D721Med (cell line): ENCODE measurements at places on chromosomes 12 and 14.

- DNase-seq = no peak
These were observed 62.0 kb upstream of the LMNTD1 start for GRCh38 chr12:25615119-25615518.

- DNase-seq = no peak
These were observed 794.3 kb downstream of the C12orf50 start for GRCh38 chr12:87234898-87235297.

DNA sequence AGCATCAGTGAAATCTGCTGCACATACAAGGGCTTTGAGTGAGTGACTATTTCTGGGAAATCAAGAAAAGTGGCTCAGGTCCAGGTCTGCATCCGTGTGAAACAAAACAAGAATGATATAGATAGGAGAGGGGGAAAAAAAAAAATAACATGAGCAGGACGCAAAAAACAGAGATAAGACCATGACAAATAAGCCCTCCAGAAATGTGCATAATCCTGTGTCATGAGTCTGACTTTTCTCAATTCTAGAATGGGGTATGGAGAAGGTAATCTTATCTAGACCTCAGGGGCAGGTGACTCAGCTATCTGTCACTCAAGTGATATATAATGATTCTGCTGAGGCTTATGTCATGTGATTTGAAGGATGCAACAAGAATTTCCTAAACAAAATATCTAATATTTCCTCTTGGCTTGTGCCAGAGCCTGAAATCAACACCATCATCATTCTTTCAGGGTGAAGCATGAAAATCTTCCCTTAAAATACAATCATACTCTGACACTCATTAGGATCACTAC lies 250.0 kb downstream of the PHLDA1 start:
- DNase-seq = no peak

- DNase-seq = no peak
These were observed 77.8 kb downstream of the ANKS1B start for GRCh38 chr12:99906786-99907579.

GRCh38 chr14:105484069-105484996 lies 2.4 kb upstream of the CRIP1 start:
- DNase-seq = no peak

DNA sequence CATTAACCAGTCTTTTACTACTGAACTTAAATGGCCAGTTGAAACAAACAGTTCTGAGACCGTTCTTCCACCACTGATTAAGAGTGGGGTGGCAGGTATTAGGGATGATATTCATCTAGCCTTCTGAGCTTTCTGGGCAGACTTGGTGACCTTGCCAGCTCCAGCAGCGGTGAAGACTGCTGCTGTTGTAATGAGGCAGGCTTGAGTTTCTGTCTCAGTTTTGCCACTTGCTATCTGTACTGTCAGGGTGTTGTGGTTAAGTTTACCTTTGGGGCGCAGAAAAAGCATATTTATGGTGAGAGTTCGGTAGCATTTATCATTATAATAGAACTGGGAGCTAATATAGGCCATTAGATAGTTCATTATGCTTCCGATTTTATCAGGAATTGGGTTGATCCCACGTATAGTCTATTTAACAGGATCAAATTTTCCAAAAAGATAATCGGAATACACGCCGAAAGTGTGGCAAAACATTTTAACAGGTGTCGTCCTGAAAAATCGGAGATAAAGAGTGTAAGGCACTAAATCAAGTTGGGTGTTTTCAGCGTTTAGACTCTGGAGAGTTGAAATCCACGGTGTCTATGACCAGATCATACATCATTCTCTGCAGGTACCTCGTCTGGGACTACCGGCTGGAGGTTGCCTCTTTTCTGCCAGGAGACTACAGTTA lies 688 bp upstream of the NECAP1 start:
- no peak for DNase-seq

DNA sequence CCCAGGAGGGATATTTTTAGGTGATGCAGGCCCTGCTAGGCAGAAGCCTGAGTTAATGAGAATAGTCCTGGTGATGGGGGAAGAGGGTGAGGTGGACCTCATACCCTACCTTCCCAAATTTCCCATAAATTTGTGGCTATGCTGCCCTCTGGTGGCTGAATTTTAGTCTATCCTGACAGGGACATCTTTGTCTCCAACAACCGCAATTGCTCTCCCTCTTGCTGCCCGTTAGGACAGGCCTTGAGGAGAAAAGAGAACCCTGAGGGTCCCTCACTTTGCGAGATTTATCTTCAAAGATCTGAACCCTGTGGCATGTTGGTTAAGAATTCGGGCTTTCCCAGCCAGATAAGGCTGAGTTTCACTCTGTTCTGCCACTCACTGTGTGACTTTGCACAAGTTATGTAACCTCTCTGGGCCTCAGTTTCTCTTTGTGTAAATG lies 9.8 kb upstream of the ZNF385A start:
- DNase-seq = no peak

DNA sequence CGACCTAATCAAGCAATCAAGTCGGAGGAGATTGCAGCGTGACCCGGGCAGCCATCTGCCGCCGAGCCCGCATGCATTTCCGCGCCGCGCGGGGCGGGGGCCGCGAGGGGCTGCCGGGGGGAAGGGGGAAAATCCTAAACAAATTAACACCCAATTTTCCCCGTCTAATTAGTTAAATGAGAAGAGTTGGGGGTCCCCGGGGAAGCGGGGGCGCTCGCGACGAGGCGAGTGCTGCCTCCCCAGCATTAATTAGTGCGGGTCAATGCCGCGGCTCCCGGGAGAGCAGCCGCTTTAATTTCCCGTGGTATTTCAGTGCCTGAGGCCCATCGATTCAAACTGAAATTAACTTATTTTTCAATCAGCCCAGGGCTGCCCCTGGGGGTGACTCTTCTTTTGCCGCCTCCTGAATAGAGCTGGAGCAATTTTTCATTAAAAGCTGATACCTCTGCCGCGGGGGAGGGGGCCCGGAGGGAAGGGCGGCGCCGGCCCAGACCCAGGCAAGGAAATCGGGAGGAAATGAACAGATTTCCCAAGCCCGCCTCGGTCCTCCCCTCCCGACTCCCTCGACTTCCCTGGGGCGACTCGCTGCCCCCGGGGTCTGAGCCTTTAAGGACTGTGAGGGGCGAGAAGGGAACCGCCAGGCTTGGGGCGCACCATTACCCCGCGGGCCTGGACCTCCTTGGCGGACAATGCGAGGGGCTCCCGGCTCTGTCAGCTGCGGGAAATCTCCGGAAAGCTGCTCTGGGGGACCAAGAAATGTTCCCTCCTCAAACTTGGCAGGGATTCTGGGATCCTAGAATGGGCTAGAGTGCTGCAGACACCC lies 18.9 kb downstream of the VSX2 start:
- DNase-seq = no peak

DNA sequence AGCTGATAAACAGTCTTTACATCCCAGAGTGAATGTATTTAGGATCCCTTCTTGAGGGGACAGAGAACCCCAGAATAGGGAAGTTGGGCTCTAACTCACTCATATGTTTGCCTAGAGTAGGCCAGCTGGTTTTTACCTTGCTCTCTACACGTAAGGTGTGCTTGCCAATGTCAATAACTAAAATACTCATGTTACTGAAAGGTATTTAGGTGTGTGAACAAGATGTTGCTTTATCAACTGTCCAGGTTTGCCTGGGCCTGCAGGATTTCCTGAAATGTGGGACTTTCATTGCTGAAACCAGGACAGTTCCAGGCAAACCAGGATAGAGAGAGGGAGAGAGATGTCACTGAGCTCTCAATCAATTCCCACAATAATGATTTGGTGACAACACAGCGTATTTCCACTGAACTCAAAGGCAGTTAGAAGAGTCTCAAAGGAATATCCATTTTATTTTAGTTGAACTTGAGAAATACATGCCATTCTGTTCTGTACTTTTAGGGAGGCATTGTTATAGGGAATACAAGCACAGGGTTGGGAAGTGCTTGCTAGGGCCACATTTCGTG lies 171.7 kb downstream of the NRXN3 start:
- DNase-seq = no peak

DNA sequence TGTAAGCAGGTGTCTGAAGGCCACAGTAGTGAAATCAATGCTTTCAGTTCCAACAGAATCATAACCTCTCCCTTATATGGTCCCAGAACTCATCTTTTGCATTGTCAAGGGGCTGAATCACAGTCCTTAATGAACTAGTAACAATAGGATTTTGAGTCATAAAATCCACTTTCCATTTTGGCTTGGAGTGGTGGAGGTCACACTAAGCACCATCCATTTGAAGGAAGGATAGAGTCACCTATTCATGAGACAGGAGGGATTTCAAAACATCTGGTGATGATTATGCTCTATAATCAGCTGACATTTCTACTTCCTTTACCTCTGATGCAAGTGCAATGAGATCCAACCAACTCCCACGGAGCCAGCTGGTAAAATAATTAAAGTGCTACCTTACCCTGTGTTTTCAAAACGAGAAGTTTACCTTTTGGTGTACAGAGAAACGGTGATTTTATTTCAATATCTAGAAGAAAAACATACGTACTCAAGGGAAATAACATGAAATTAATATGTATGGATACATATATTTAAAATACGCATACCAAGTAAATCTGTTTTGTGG lies 59.1 kb downstream of the TMEM132D start:
- no peak for DNase-seq

- peak; percentile 63 for DNase-seq
These were observed 16.8 kb downstream of the MMP14 start for GRCh38 chr14:22852940-22853767.

GRCh38 chr14:31122921-31123320 lies 84.7 kb downstream of the HECTD1 start:
- no peak for DNase-seq

DNA sequence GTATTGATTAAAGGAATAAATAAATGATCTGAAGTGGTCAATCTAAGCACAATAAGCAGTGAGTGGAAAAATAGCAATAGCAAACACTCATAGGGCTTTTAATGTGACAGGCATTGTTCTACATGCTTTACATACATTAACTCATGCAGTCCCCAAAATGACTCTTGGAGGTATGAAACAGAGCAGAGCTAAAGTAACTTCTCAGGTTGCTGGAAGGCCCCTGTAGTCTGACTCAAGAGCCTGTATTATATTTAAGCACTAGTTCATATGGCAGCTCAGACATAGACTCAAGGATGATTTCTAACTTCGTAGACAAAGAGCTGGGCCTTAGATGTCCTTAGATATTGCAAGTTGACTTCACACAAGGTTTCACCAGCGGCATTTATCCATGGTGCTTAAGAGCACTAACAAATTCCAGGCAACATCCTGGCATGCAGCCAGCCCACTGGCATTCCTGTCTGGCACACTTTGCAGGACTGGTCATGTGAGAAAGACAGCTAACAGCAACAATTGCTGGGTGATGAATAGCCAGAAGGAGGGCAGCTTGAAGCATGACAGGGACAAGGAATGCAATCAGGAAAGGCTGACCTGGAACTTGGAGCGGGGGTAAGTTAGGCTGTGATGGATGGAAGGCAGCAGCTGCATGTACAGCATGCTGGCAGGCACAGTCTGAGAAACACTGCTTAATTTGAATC lies 22.9 kb upstream of the KTN1 start:
- DNase-seq = no peak

DNA sequence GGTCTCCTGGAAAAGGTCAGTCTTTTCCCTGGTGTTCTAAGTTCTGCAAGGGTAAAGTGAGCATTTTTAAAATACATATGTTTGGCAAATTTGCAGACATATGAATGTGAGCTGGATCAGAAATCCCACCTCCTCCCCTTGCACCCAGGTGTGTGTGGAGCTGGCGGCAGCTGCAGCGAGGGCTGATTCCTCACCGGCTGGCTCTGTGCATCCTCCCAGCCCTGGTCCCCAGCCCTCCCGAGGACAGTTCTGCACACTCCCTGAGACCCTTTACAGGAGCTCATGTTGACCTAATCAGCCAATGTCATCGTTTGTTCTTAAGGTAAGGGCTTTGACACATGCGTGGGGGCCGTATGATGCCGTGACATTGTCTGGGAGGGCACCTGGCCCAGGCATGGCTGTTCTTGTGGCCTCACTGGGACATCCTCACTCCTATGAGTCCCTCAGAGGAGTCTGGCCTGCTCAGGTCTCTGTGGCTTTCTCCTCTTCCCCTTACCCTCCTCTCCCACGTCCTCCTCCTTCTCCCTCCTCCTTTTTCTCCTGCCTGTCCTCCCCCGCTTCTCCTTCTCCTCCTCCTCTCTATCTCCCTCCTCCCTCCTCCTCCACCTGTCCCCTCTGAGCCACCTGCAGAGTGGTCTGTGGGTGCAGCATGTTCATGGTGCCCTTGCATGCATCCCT lies 289.2 kb upstream of the SFSWAP start:
- DNase-seq = no peak

- no peak for DNase-seq
These were observed 53.0 kb downstream of the LGR5 start for GRCh38 chr12:71492604-71493003.

DNA sequence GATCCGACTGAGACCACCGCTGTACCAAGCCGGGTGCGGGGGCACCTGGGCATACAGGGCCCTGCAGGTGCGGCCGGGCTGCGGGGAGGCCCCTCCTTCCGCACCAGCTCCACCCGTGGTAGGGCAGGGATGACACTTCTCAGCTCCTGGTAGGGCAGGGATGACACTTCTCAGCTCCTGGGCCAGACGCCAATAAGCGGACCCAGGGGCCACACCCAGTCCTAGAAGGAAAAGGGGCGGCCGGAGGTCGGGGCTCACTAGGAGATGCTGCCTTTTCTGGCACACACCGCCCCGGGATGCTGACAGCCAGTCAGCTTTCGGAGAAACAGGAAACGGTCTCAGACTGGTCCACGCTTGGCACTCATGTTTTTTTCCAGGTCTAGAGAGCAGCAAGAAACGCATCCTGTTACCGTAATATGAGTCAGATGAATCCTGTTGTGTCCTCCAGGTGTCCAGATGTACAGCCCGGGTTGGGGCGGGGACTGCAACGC lies 34.8 kb downstream of the NFKBIA start:
- DNase-seq = no peak

GRCh38 chr14:72311516-72311915 lies 379.3 kb downstream of the RGS6 start:
- no peak for DNase-seq

DNA sequence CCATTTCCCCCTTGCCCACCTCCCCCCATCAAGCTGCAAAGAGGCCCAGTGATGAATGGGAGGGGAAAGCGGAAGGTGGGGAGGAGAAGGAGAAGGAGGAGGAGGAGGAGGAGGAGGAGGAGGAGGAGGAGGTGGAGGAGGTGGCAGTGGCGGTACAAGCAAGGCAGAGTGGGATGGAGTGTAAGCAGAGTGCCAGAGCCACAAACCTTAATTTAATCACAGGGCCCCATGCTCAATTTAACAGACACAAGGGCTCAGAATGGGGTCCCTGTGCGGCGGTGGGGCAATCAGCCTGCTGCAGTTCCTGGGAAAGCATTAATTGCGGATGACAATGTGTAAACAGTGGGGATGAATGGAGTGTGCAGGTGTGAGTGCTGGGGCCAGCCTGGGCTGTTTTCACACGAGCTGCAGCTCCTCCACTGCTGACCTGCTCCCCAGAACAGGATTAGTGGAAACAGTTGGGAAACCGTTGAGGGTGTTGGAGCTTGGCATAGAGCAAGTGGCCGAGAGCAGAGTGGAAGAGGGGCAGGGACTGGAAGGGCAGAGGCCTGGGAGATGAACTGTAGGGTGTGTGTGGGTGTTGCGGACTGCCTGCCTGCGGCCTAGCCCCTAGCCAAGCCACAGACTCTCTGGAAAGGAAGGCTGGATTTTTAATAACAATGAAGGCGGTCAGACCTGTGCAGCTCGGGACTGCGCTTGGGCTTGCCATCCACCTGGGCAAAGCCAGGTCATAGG lies 36.4 kb upstream of the SMOC1 start:
- DNase-seq = no peak
